ENCODE measurements at places on chromosomes 3 and 15.

DNA sequence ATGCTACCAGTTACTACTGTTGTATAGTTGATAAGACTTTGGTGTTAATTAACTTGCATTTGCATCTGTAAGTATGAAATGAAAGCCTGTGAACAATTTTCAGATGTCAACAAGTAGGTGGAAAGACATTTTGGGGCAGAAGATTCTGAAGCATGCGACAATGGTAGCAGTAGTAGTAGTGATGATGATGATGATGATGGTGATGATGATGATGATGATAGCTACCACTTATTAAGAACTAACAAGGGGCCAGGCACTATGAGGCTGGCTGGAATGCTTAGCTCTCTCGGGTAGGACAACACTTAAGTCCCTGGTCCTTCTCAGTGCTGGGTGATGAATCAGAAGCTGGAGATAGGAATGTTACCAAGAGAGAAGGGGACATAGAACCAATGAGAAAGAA lies 333.4 kb upstream of the IL12A start:
- no peaks in the 10 kb centered on the region for H3K36me3 ChIP-seq
- H3K4me3 ChIP-seq: no peak overlapping the region
- H3K27me3 ChIP-seq: no peaks in the 10 kb centered on the region
- no peaks in the 10 kb centered on the region for H3K4me1 ChIP-seq
- no peak for DNase-seq
- no peak overlapping the region for H3K27ac ChIP-seq

DNA sequence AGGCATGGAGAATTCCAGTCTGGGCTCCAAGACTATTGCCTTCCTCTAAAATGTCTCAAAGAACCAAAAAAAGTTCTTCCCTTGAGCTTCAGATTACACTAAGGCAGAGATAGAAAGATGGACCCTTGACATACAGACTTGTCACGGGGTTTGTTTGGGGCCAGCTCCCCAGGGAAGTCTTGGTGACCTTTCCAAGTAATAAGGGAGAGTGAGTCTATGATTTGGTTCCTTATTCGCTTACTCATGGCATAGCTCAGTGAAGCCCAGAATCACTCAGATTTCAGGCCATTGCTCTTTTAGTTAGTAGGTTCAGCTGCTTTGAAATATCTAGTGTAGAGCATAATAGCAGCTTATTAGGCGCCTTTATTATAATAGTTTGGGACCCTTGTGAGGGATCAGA lies 90.3 kb downstream of the PLCL2 start:
- H3K27ac ChIP-seq: no peak overlapping the region
- H3K4me1 ChIP-seq: peaks cover 3% of the 10 kb centered on the region
- no peaks in the 10 kb centered on the region for H3K36me3 ChIP-seq
- no peak overlapping the region for H3K4me3 ChIP-seq
- no peak for DNase-seq
- no peaks in the 10 kb centered on the region for H3K27me3 ChIP-seq

DNA sequence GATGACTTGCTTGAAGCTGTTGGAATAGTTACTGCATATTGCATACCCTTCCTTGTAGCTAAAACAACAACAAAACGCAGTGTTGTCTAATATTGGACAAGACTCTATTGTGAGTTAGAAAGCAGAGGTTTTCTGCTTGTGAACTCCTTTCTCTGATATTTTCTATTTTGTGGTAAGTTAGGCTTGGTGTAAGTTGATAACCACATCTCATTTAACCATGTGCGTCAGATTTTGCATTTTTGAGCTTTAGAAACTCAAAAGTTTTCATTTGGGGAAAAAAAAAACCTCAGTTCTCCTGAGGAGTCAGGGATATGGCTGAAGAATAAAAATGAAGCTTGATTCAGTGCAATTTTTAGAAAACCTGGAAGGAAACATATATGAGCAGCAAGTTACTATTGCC lies 1.5 kb downstream of the ARIH1 start:
- peak overlapping the region; percentile 90 for H3K4me3 ChIP-seq
- no peaks in the 10 kb centered on the region for H3K36me3 ChIP-seq
- H3K4me1 ChIP-seq: peaks cover 9% of the 10 kb centered on the region
- H3K27me3 ChIP-seq: no peaks in the 10 kb centered on the region

DNA sequence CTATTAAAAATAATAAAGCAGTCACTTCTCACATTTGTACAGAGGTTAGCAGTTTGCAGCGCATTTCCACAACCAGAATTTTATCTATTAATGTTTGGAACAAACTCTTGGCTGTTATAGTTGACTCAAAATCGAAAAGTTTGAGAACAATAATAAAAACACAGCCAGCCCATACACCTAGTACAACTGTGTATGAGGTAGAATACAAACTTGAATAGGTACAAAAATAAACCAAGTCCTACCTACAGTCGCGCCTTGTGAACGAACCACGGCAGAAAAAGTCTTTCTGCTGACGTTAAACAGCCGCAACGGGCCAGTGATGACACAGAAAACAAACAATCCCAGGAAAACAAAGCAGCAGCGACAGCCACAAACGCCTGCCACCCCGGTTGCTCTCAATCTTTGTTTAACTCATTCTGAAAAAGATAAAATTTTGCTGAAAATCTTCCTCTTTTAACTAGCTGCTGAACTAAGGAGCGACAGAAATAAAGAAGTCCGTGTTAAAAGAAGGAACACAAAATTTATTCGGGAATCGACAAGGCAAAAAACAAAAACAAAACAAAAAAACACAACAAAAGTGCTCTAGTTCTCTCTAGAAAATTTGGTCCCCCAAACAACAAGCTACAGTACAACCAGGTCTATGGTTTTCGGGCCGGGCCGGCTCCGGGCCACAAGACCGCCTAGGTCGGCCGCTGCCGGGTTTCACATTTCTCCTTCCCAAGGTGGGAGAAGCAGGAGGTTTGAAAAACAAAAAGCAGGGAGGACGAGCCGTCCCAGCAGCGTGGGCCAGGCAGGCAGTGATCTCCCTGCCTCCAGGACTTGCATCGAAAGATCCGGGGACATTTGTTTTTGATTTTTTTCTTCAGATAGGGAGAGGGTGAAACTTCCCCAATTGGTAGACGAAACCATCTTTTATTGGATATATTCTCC lies 2.9 kb downstream of the FOXL2 start:
- H3K27ac ChIP-seq: no peak overlapping the region
- no peak for DNase-seq

DNA sequence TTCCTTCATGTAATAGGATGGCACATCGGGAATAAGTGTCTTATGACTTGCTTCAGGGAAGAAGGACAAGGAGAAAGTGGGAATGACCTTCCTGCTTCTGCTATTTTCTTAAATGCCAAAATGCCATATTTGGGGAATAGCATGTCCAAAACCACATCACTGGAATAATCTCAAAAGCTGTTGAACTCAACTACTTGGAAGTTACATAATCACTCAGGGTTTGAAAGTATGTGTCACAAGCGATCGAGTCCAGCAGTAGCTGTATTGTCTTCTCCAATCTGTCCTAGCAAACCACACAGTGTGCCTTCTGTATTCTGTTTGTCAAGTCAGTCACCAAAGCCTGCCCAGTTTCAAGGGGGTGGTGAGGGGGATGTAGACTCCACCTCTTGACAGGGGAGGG lies 58.3 kb upstream of the GADL1 start:
- H3K27me3 ChIP-seq: no peaks in the 10 kb centered on the region
- no peaks in the 10 kb centered on the region for H3K36me3 ChIP-seq
- no peak overlapping the region for H3K4me3 ChIP-seq
- H3K27ac ChIP-seq: no peak overlapping the region
- H3K4me1 ChIP-seq: no peaks in the 10 kb centered on the region
- DNase-seq: peak; percentile 58

GRCh38 chr15:66743703-66744536 lies 41.9 kb downstream of the SMAD6 start:
- H3K4me3 ChIP-seq: no peak overlapping the region
- no peaks in the 10 kb centered on the region for H3K27me3 ChIP-seq
- DNase-seq: no peak
- no peak overlapping the region for H3K27ac ChIP-seq
- no peaks in the 10 kb centered on the region for H3K36me3 ChIP-seq

DNA sequence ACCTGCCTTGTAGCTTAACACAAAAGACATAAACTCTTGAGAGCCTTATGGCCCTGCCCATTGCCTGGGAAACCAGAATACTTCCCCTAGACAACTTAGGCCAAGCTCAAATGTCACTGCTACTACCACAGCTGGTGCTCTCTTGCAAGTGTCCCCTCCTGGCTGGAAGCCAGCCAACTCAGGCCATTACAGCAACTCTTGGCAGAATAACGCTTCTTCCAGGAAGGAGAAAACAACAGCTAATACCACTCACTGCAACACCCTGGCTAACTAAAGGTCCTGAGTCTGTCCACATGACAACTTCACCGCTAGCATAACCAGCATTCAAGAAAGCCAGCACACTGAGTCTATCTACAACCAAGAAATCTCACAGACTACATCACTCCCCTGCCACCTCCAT lies 5.1 kb upstream of the B4GALT4 start:
- H3K4me3 ChIP-seq: no peak overlapping the region

GRCh38 chr3:149473357-149474249 lies 894 bp upstream of the TM4SF4 start:
- no peaks in the 10 kb centered on the region for H3K27me3 ChIP-seq
- H3K27ac ChIP-seq: peak overlapping the region; percentile 71
- DNase-seq: peak; percentile 81
- H3K4me1 ChIP-seq: peaks cover 25% of the 10 kb centered on the region
- H3K36me3 ChIP-seq: no peaks in the 10 kb centered on the region

DNA sequence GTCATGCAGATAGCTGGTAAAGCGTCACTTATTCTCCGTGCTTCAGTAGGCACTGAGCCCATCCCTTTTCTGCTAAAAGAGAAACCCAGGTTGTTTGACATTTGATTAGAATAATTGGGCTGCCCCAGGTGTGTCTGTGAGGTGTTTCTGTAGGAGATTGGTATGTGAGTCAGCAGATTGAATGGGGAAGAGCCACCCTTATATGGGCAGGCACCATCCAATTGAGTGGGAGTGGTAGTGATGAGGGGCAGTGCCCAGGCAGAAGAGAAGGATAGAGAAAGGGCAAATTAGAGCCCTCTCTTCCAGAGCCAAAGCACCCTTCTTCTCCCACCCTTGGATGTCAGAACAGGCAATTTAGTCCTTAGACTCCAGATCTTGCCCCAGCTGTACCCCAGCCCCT lies 384.3 kb upstream of the GBE1 start:
- no peak overlapping the region for H3K4me3 ChIP-seq
- no peaks in the 10 kb centered on the region for H3K27me3 ChIP-seq
- H3K36me3 ChIP-seq: no peaks in the 10 kb centered on the region

- H3K36me3 ChIP-seq: no peaks in the 10 kb centered on the region
- H3K4me1 ChIP-seq: no peaks in the 10 kb centered on the region
- DNase-seq: no peak
- no peak overlapping the region for H3K4me3 ChIP-seq
Measured at GRCh38 chr15:70566989-70567388, 196.4 kb downstream of the UACA start.

DNA sequence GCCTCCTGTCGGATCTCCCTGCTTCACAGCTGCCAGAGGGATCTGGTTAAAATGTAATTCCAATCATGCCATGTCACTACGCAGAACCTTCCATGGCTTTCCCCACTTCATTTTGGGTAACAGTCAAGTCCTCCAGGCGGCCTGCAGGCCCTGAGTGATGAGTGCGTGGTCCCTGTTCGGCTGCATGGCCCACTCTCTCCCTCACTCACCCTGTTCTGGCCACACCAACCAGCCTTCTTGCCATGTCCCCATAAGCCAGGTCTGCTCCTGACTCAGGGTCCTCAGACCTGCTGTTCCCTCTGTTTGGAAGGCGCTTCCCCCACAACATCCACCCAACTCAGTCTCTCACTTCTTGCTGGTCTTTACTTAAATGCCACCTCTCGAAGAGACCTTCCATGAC lies 41.6 kb upstream of the LINGO1 start:
- no peak overlapping the region for H3K4me3 ChIP-seq
- no peak overlapping the region for H3K27ac ChIP-seq
- H3K27me3 ChIP-seq: peaks cover 19% of the 10 kb centered on the region
- no peaks in the 10 kb centered on the region for H3K36me3 ChIP-seq
- H3K4me1 ChIP-seq: no peaks in the 10 kb centered on the region

Data from astrocyte (in vitro differentiated cells and primary cell).